ENCODE measurements at places on chromosomes 7 and 10. TPM values are rescaled to one million over a fixed set of nuclear protein-coding genes. Genes with fewer than 3 reads are reported as not detected.

Gene ITGB8
- polyA plus RNA-seq = not detected

Gene SPDYE16
- polyA plus RNA-seq = 0.21 TPM

Gene CPVL
- not detected for polyA plus RNA-seq

Gene PSTK
- 11.6 TPM for polyA plus RNA-seq

Gene SEMA3C
- not detected for polyA plus RNA-seq

Gene CC2D2B
- polyA plus RNA-seq = not detected

Gene CTNNA3
- not detected for polyA plus RNA-seq

Gene ASB10
- not detected for polyA plus RNA-seq

Gene GDF2
- not detected for polyA plus RNA-seq

Gene CTAGE4
- 0.08 TPM for polyA plus RNA-seq

Gene SFRP5
- not detected for polyA plus RNA-seq

Gene ZNF804B
- not detected for polyA plus RNA-seq

Gene DDC
- not detected for polyA plus RNA-seq

Gene METTL27
- not detected for polyA plus RNA-seq

Gene FAM131B
- polyA plus RNA-seq = not detected

Gene AGR3
- not detected for polyA plus RNA-seq

Gene XPNPEP1
- polyA plus RNA-seq = 40.0 TPM

Gene BAMBI
- polyA plus RNA-seq = 0.76 TPM

Gene GLI3
- polyA plus RNA-seq = not detected

Measured in CD4-positive, alpha-beta memory T cell (primary cell).